NCI-H1092 (cell line): ENCODE measurements at places on chromosomes 12 and 14.
A peak's percentile ranks its signal among the peaks of the same experiment; 100 is the strongest.

GRCh38 chr14:75748336-75748735 lies 87.3 kb downstream of the TTLL5 start:
- DNase-seq = no peak

DNA sequence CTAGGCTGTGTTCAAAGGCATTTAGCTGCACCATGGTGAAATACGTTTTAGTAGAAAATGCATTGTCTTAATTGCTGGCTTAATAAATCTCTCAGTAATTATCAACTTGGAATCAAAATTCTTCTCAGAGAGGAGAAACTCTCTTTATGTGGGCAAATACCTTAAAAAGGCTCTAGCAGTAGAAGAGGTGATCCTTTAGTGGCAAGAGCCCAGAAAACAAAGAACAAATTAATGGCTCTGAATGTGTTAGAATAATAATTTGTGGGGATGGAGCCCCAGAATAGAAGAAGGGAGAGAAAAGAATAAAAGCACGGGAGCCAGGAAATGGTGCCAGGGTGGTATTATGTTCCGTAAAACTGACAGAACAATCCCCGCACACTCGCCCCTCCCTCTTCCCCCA lies 14.8 kb downstream of the TSPAN8 start:
- DNase-seq = no peak

DNA sequence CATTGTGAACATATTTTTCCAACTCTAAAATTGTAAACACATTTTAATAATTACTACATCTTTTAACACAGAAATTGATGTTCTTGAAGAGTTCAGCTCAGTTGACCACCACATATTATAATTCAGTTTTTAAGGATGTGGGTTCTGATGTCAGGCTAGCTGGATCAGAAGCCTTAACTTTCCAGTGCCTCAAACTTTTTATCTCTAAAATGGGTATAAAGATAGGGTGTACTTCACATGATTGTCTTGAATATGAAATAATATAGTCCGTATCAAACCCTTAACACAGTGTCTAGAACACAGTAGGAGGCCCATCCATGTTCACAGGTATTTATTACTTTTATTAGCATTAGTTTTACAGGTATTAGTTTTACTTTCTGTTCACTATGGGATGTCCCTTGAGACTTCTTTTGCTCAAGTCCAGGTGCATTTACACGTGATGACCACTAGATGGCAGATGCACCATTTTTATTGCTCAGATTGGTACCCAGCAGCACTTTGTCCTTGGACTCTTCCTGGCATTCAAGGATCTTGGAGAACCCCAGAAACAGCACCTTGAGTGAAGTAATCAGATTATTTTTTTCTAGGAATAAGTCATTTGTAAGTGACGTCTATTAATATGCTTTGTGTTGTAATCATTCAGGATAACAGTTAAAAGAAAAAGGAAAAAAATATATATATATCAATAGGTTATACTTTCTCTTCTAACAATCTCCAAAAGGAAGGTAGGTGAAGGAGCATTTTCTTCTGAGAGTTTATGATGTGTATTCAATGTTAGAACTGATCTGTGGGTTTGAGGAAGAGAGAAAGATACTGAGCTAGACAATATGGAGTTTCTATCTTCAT lies 580.2 kb downstream of the ETNK1 start:
- peak; percentile 27 for DNase-seq

DNA sequence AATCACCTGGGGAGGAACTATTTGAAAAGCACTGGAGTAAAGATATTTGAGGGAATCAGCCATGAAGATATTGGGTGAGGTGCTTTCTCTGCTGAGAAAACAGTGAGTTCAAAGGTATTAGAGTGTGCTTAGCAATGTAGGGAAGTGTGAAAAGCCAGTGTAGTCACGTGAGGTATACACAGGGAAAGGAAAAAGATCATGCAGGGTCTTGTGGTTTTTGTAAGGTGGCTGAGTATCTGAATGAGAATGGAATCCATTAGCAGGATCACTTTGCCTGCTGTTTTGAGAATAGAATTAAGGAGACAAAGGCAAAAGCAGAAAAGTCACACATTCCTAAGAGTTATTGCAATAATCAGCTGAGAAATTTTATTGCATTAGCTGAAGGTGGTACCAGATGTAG lies 193.0 kb downstream of the PIK3C2G start:
- DNase-seq = no peak

- no peak for DNase-seq
Observed at GRCh38 chr12:20800160-20800559, 10.3 kb upstream of the SLCO1B3 start.

- DNase-seq = peak; percentile 62
Observed at GRCh38 chr12:16606201-16606849, 363 bp upstream of the LMO3 start.

GRCh38 chr12:120598674-120599463 lies 17.7 kb upstream of the POP5 start:
- no peak for DNase-seq
